Stimulated activated CD4-positive, alpha-beta T cell treated with anti-CD3 and anti-CD28 coated beads, Interleukin-4, amount 100 ng/mL, for 24 hours (primary cell): ENCODE measurements at places on chromosomes 13 and 19.
A peak's percentile ranks its signal among the peaks of the same experiment; 100 is the strongest.

GRCh38 chr19:7230826-7231225 lies 63.4 kb downstream of the INSR start:
- DNase-seq, result no peak

- DNase-seq, result peak; percentile 90
Measured at GRCh38 chr19:41263042-41263849, 926 bp upstream of the HNRNPUL1 start.

DNA sequence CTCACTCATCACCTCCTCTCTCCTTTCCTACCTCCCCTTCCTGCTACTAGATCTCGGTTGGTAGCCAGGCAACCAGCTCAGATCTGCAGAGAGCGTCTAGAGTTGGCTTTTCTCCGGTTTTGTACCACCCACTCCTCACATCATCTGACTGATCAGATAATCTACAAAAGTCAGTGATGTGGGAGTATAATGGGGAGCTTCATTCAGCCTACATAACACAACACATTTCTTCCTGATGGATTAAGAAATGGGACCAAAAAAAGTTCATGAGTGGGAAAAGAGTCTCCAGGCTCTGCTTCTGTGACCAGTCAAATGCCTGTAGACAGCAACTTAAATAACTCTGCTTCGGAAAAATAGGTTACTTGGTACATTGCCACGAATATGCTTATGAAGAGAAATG lies 279.8 kb downstream of the DCLK1 start:
- no peak for DNase-seq

- no peak for DNase-seq
Measured at GRCh38 chr13:78607409-78608251, 4.3 kb upstream of the POU4F1 start.

- DNase-seq, result no peak
Measured at GRCh38 chr13:98879957-98880356, 97.9 kb downstream of the DOCK9 start.

DNA sequence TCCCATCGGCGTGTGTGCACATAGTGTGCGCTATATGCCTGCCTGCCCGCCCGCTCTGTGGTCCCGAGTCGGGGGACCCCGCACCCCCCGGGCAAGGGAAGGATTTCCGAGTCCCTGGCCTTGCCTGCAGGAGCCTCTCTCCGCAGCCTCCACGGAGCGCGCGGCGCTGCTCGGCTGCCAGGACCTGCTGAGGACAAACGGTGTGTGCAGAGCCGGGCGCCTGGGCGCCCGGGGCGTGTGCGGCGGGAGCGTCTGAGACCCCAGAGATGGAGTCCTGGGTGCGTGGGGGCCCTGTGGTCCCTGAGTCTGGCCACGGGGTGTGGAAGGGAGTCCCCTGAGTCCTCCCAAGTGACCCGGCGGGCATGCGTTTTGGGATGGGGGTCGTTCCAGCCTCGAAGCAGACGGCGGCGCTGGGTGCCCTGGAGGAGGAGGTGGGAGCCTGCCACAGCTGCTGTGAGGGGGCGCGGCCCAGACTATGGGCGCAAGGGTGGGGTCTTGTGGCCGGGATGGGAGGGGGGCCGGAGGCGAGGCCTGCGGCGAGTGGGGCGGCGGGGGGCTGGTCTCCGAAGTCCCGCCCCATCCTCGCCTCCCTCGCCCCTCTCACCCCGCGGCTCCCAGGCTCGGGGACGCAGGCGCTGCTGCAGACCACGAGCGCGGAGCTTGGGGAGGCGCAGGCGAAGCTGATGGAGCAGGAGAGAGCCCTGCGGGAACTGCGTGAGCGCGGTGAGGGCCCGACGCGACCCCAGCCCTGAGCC lies 25.3 kb downstream of the CLEC4M start:
- no peak for DNase-seq

- DNase-seq, result no peak
Measured at GRCh38 chr13:21709697-21710096, 38.8 kb downstream of the FGF9 start.

DNA sequence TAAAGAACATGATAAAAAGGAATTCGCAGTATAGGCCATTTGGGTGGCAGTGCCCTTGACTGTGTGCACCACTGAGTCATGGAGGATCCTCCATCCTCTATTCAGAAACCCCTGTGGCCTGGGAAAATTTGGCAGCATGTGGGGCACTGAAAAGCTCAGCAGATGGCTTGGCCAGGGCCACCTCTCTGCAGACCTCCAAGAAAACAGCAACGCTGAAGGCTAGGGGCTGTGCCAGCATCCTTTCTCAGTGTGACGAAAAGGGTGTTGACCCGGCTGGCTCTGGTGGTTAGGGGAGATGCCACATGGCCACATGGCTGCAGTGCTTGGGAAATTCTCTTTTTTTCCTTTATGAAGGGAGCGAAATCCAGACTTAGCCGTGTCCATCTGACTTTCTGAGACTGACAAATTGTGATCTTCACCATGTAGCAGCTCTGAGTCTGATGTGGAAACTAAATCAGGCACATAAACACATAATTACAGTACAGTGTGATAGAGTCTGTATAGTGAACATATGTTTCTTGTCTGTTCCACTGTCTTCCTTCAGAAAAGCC lies 178.0 kb downstream of the KCTD12 start:
- DNase-seq, result no peak

- DNase-seq, result peak; percentile 33
Measured at GRCh38 chr19:17778251-17778967, 16.5 kb upstream of the B3GNT3 start.

DNA sequence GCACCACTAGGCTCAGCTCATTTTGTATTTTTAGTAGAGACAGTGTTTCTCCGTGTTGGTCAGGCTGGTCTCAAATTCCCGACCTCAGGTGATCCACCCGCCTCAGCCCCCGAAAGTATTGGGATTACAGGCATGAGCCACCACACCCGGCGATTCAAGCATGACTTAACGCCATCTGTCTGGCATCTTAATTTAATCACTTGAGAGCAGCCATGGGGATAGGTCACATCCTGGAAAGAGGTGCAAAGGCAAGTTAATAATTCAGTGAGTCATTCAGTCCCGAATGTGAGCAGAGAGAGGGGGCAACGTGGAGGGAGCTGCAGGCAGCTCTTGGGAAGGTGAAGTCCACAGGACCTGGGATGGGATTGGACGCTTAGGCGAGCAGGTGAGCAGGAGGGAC lies 31.7 kb upstream of the USP29 start:
- no peak for DNase-seq

DNA sequence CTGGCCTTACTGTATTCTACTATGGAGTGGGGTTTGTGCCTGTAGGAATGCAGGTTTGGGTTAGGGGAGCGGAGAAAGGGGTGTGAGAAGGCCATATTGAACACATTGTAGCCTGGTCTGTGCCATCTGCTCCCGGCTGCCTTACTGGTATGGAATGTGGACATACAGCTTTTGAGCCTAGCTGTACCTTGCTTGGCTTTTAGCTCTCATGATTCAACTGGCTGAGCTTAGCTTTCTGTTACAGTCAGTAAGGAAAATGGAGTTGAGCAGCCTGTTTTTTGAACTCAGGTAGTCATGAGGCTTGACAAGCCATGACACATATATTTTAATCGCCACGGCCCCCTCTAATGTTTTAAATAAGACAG lies 41.6 kb downstream of the ARHGAP35 start:
- DNase-seq, result no peak

DNA sequence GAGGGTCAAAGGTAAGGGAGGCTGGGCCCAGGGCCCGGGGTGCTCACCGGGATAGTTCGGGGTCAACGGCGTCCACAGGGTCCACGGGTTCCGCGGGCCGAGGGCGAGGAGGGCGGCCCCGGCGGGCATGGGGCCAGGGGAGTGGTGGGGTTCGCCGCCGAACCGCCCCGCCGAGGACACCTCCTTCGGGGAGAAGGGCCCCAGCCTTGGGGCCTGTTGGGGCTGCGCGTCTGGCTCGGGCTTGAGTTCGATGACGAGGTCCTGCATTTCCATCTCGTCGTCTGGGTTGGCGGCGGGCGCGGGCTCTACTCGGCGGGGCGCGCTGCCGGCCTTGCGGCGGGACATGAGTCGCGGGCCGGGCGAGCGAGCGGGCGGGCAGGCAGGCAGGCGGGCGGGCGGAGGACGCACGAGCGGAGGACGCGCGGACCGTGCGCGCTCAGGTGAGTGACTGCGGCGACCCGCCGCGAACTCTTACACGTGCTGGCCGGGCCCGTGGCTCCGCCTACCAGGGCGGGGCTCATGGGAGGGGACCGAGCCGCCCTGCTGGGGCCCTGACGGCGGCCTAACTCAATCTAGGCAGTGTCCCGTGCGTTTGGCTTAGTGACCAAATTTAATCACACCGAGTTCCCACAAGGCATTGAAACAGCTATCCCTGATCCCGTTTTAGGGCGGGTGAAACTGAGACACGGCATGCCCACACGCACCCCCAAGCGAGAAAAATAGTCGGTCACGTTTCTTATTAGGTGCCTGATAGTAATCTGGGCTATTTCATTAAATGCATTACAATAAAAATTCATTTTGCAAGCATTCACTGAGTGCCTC lies at the start of gene ZNF296:
TSS of gene ZNF296 (minus strand) at position 450 of the 822 bp plus-strand sequence. CDS start at position 345, 105 bp downstream.
- DNase-seq, result peak; percentile 80

DNA sequence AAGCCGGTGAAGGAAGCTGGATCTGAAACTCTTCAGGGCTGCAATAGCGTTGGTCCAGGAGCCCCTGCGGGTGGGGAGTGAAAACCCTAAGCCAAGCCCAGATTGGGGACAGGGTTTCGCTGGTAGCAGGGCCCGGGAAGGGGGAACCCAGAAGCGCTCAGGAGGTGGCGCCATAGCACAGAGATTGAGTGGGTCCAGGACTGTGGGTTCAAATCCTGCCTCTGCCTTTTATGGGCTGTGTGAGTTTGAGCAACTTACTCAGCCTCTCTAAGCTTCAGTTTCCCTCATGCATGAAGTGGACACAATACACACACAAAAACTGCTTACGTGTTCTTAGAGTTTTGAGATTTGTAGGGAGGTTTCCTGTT lies 8.3 kb upstream of the SYCN start:
- DNase-seq, result peak; percentile 64

GRCh38 chr13:24503379-24503696 lies 9.2 kb downstream of the PARP4 start:
- DNase-seq, result no peak

- no peak for DNase-seq
Measured at GRCh38 chr13:30509254-30510050, 43.7 kb upstream of the HMGB1 start.

GRCh38 chr13:19791953-19792537 lies 9.3 kb upstream of the PSPC1 start:
- no peak for DNase-seq

DNA sequence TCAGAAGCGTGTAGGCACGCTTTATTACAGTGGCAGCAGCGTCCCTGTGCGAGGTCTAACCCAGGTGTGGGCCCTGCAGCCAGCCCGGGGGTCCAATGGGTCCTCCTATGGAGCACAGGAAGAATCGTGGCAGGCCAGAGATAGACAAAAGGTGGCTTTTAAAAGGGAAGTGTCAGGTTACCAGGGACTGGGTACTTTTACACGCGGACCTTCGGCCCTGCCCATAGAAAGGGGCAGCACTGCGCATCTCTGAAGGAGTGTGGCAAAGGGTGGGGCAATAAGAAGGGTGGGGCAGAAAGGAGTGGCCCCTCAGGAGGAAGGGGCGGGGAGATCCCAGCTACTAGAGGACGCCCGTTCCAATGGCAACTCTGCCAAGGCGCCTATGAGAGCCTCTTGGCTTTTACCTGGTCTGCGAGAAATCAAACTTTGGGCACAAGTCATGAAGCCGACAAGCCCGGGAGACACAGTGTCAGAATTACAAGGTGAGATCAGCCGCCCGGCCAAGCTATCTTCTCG lies 1419.8 kb downstream of the UQCRFS1 start:
- peak; percentile 78 for DNase-seq

DNA sequence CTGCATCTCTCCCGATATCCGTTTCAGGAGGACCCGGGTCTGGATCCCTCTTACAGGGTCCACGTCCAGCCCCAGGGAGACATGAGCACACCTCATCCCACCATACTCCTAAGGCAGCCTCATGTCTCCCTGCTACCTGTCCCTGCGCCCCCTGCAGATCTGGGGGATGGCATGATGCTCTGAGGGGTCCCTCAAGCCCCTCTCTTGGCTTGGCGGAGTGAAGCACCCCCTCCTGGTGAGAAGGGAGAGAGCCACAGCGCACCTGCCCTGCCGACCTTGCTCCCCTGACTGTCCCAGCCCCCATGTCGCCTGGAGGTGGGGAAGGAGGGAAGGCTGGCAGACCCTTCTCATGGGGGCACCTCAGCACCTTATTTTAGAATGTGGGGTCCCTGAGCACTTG lies 21.5 kb upstream of the ARHGEF7 start:
- no peak for DNase-seq

DNA sequence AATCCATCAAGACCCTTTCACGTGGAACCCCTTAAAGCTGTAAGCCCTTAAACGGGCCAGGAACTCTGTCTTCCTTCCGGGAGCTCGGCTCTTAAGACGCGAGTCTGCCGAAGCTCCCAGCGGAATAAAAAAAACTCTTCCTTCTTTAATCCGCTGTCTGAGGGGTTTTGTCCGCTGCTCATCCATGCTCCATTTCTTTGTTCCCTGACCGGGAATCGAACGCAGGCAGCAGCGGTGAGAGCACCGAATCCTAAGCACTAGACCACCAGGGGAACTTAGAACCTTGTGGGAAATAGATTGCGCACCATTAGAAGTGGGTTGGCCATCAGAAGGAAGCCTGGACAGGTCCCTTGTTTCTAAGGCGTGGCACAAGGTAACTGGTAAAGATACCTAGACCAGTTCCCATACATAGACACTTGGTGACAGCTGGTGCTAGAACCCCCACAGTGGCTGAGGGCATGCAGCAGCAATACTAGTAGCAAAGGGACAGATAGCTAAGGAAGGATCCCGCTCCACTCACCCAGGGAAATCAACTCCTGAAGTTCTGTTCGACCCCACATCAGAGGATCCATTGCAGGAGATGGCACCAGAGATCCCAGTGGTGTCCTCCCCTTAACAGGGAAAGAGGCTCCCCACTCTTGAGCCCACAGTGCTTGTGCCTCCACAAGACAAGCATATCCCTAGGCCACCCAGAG lies 1.5 kb upstream of the RGCC start:
- DNase-seq, result no peak

DNA sequence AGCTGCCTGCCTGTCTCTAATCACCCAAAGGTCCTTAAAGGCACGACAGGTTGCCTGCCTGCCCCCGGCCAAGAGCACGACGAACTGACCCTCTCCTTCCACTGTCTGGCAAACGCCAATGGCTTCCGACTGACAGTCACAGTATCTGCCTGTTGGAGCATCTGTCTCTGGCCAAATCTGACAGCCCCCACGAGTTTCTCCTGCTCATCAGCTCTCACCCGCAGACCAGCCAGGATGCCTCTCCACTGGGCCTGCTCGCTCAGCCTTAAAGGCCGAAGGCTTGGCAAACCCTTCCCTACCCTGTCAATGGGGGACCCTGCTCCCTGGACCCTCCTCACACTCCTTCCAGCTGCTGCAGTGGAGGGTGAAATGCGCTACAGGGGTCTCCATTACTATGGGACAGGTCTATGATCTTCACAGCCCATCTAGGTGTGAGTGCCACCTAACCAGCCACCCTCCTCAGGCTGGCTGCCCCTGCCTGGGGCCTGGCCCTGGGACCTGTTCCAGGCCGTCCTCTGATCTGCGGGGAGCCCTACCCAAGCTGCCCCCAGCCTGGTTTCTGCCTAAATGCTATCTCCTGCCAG lies 932 bp downstream of the FAM83E start:
- DNase-seq, result no peak

DNA sequence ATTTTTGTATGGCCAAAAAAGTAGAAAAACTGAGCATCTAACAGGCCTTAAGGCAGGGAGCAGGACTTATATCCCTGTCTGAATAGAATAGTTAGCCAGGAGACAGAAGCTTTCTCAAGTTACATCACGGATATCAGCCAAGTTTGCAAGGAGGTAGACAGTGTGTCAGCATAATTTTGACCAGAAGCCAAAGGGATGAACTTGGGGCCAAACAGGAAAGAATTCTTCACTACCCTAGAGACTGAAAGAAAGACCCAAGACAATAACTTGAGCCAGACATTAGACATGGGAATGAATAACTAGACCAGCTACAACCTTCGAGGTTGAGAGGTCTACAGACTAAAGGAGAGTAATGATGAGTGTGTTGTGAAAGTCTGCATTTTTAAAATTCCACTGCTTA lies 48.1 kb upstream of the PCDH9 start:
- DNase-seq, result no peak
